ENCODE measurements at places on chromosomes 4 and X.
A peak's percentile ranks its signal among the peaks of the same experiment; 100 is the strongest.

GRCh38 chr4:38130884-38131283 is 170.7 kb downstream of the PTTG2 start:
- no peak for DNase-seq

GRCh38 chr4:145546175-145546915 is 64.7 kb downstream of the SMAD1 start:
- no peak for DNase-seq

GRCh38 chr4:42995343-42995944 is 102.9 kb downstream of the GRXCR1 start:
- DNase-seq: no peak

DNA sequence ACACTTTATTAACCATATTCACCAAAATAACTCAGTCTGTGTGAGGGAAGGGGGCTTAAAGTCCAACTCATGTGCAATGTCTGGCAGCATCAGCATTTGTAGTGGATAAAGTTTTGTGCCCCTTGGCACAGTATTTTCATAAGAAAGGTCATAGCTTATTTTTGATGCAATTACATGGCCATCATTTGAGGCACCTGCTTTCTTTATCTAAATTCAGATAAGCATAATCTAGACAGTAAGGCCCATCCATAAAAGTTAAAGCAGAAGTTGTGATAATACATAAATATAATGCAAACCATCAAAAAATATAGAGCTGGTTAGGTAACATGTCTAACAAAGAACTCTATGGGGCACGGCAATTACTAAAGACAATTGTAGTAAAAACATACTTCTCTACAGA is 763.7 kb downstream of the DMD start:
- DNase-seq: no peak

DNA sequence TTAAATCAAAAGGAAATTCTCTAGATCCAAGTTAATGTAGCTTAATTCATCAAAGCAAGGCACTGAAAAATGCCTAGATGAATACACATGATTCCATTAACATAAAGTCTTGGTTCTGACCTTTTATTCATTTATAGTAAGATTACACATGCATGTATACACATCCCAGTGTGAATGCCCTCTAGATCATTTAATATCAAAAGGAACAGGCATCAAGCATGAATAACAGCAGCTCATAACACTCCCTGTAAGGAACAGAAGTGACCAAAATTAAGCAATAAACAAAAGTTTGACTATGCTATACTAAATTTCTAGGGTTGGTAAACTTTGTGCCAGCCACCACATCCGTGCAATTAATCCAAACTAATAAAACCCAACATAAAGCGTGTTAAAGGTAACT is 511.5 kb downstream of the SPIN4 start:
- DNase-seq: no peak

DNA sequence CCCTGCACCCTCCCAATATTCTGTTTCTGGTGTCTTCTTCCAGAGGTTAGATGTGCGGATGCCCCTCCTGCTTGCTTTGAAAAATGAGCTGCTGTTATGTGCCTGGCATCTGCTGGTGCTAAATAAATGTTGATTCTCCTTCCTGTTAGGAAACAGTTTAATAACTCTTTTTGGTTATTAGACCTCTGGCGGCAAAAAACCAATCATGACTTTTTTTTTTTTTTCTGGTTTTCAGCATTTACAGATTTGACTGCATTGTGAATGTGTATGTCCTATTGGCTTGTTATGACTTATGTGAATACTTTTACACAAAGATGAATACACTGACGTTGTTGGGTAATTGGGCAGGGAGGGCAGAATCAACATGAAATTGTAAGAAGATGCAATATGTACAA is 13.6 kb upstream of the TMEM156 start:
- DNase-seq: peak; percentile 21

DNA sequence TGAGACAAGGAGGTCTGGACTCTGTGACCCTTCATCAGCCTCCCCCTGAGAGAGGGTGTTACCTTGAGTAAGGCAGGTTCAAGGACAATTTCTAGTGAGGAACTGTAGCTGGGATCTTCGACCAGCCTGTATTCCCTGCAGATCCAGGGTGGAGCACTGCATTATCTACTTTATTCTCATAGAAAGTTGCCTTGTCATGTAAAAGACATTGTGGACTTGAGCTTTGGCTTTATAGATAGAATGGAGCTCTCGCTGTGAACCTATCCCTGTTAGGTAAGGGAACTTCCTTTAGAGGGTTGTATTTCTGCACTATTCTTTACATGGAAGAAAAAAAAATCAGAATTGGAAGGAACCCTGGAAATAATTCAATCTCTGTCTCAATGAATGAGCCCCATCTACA is 91.4 kb downstream of the MAOA start:
- DNase-seq: no peak

DNA sequence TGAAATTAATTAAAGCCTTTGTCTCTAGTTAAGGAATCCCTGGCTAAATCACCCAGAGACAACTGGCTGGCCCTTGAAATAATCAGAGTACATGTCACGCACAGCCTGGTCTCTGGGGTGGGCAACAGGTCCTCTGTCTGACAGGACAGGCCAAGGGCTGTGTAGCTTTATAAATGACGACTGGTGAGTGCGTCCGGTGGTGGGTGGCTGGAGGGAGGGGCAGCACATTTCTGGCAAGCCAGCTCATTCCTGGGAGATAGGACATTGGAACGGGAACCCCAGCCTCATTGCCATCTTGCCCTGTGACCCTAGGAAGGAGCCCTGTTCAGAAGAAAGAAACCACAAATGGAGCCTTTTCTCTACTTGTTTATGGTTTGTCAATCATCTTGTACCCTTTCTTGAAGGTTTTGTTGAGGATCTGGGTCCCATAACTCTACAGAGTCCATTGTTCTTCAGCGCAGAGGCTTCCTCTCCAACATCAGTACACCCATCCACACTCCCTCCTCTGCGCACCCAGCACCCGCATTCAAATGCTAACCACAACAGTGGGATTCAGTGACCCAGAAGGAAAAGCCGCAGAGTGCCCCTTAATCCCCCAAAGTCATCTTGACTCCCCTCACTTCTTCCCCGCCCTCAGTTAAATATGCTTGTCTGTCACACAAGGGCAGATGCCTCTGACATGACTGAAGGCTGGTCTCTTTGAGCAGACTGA is 368.1 kb downstream of the UNC5C start:
- no peak for DNase-seq

DNA sequence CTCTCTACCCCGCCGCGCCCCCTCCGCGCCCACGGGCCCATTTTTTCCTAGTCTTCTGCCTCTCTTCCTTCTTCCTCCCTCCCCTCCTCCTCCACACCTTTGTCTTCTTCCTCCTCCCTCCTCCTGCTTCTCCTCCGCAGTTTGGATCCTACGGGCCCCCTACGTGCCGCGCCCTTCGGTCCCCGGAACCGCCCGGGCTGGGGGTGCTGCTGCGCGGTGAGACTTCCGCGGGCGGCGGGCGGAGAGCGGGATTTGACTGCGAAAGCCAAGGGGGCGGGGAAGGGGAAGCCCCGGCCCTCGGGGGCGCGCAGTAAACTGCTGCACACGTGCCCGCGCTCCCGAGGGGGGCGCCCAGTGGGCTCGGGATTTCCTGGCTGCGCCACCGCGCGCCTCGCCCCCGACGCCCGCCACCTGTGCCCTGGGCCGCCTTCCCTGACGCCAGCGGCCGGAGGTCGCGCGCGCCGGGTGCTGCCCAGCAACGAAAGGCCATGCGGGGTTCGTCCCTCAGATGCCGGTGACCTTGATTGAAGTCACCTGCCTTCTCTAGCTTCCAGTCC is 3.3 kb upstream of the NKX3-2 start:
- peak; percentile 36 for DNase-seq

- DNase-seq: no peak
Measured at GRCh38 chrX:70480660-70481018, 36.0 kb downstream of the DLG3 start.

GRCh38 chr4:24321616-24322015 is 262.7 kb downstream of the DHX15 start:
- no peak for DNase-seq

GRCh38 chr4:4217113-4217512 is 9.6 kb downstream of the OTOP1 start:
- DNase-seq: no peak

GRCh38 chr4:177558995-177559394 is 116.8 kb upstream of the AGA start:
- DNase-seq: no peak

DNA sequence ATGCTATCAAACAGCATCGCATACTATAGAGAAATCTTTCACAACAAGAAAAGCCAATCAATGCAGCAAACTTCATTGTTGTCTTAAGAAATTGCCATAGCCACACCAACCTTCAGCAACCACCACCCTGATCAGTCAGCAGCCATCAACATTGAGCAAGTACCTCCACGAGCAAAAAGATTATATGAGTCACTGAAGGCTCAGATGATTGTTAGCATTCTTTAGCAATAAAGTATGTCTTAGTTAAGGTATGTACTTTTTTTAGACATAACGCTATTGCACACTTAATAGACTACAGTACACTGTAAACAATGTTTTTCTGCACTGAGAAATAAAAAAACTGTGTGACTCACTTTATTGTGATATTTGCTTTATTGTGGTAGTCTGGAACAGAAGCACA is 37.8 kb upstream of the FUNDC1 start:
- DNase-seq: no peak

DNA sequence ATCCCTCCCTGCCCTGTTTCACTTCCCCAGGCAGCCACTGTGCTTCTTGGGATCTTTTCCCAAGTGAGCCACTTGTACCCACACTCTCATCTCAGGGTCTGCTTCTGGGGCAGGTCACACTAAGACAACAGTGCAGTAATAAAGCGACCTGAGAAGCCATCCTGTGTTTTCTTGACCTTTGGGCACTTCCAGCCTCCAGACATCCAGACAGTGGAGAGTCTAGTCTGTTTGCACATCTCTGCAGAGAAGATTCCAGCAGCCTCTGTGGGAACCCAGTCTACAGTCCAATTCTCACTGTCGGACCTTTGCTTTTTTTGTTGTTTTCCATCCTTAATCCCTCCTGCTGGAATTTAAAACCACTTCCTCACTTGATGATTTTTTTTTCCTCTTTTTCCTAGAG is 50.3 kb upstream of the ATP6AP2 start:
- no peak for DNase-seq

- no peak for DNase-seq
Measured at GRCh38 chrX:139692506-139692849, 15.5 kb downstream of the MCF2 start.

- DNase-seq: no peak
Measured at GRCh38 chrX:8823698-8824097, 22.5 kb upstream of the FAM9A start.
